ENCODE measurements at places on chromosomes 13 and 19.

- no peak for DNase-seq
Observed at GRCh38 chr13:82298106-82298505, 1584.2 kb downstream of the SLITRK1 start.

DNA sequence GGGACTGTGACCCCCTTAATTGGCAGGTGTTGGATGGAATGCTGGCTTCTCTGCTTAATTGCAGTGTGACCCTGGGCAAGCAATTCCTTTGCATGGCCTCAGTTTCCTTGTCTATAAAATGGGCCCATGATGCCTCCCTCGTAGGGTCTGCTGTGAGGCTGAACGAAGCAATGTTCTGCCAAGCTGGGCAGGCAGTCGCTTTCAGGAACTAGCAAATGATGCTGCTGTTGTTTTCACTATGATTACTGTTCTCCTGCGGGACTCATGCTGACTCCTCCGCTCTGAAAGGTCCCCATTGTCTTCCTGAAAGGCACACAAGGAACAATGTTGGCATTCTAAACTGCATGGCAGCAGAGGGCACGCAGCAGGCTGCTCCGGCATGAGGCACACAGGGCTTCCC is 6.8 kb downstream of the BICRA start:
- no peak for DNase-seq

DNA sequence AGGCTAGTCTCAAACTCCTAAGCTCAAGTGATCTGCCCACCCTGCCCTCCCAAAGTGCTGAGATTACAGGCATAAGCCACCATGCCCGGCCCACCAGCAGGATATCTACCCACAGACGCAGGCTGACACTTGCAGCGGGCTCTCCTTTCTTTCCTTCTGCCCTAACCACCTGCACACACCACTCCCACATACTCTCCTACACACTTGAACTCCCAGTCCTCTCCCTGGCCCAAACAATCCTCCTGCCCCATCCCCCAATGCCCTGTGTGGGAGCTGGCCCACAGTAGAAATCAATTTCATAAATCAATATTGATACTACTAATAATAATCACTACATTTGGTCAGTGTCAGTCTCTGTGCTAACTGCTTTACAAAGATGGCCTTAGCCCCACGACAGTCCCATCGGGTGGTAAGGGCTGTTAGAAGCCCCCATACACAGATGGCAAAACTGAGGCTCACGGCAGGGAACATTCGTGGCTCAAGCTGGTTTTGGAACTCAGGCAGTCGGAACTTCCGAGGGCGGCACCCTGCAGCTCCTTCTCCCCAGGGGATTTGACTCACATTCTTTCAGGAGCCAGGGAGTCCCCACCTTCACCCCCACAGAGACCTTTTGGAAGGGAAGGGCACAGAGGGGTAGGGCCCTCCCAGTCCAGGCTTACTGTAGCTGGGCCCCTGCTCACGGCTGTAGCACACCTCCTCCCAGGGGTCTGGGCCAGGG is 3.4 kb upstream of the DPF1 start:
- no peak for DNase-seq

GRCh38 chr13:37143911-37144310 is 38.4 kb upstream of the CSNK1A1L start:
- no peak for DNase-seq

DNA sequence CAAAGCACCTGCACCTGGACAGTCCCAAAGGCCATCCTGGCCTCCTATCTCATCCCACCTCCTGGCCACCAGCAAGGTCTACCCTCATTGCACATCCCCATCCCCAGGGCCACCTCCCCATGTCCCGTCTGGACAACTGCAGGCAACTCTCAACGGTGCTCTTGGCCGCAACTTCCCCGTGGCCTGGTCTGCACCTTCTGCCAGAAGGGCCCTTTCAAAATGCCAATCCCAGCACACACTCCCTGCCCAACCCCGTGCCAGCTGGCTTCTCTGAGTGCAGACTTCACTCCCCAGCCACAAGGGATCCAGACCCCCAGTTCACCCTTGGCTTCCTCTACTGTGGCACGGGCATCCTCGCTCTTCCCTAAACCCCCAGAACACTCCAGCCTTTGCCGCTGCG is 8.2 kb downstream of the PEPD start:
- DNase-seq, result no peak

DNA sequence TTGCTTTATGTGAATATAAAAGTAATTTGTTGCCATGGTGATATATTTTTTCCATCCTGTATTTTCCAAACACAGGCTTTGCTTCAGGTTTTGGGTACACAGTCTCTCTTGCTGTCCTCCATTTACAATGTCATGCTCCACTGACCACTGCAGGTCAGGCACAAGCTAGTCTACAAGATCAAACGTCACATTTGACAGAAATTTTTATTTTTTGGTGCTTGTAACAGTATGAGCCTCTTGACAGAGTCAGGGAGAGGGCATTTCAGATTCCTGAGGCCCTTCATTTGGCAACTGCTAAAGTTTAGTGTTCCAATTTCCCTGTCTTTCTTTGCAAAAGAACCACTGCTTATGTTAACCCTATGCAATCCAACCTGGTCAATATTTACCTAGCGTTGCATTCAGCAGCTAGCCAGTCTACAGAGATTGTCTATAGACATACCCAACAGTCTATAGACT is 175.0 kb downstream of the RFC3 start:
- DNase-seq, result no peak

DNA sequence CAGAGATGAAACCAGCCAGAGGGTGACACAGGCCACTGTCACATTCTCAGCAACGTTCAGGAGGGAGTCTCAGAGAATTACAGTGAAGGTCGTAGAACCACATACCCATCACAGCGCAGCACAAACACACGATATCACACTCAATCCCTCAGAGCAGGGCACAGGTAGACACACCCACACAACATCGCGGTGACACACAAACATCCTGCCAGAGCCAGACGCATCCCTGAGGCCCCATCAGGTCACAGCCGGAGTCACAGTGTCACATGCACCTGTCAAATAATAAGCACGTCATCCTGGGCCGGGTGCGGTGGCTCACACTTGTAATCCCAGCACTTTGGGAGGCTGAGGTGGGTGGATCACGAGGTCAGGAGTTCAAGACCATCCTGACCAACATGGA is 17.5 kb downstream of the ELAVL3 start:
- DNase-seq, result no peak

DNA sequence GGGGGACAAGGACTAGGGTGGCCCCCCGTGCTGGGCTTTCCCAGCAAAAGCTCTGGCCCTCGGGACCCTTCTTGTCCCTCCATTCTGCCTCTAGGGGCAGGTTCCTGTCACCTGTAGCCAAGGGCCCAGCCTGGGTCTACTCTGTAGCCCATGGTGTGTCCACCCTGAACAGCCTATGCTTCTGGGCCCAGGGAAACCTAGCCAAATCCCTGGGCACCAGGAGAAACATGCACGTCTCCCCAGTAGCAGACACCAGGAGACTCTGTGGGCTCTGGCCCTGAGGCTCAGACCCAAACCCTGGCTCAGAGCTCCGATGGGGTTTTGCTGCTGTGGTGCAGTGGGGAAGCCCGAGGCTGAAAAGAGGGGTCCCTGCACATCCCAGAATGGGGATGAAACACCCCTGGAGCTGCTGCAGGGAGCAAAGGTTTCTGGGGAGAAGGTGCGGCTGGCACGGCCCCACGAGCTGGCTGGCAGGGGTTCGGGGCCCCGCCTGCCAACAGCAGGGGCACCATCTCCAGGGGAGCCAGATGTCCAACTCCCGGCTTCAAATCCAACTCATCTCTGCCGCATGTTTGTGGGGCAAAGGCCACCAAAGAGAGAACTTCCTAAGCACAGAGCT is 18.2 kb downstream of the CEBPG start:
- DNase-seq, result no peak

GRCh38 chr13:107066355-107066754 is 498.4 kb upstream of the ARGLU1 start:
- DNase-seq, result no peak

GRCh38 chr13:46146898-46147297 is 35.1 kb downstream of the LCP1 start:
- no peak for DNase-seq

DNA sequence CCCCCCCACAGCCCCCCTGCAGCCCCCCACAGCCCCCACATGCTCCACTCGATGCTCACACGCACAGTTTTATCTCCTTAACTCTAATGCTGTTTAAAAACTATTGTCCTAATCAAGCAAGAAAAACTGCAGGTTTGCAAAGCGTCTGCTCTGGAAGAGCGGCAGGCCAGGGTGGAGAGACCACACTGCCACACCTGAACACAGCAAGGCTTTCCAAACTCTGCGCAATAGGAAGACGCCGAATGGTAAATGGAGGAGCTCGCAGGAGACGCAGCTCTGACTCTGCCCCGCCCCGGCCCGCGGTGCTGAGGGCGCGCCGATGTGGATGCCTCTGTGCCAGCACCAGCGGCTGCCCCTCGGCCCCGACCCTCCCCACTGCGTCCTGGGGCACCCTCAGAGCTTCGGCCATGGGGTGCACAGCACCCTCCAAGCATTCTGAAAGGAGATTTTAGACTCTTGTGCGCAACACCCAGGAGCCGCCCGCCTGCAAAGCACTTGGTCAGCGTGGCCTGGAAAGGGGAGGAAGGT is 32.4 kb downstream of the RASA3 start:
- DNase-seq, result no peak
